ENCODE measurements at places on chromosomes 7 and 10.

DNA sequence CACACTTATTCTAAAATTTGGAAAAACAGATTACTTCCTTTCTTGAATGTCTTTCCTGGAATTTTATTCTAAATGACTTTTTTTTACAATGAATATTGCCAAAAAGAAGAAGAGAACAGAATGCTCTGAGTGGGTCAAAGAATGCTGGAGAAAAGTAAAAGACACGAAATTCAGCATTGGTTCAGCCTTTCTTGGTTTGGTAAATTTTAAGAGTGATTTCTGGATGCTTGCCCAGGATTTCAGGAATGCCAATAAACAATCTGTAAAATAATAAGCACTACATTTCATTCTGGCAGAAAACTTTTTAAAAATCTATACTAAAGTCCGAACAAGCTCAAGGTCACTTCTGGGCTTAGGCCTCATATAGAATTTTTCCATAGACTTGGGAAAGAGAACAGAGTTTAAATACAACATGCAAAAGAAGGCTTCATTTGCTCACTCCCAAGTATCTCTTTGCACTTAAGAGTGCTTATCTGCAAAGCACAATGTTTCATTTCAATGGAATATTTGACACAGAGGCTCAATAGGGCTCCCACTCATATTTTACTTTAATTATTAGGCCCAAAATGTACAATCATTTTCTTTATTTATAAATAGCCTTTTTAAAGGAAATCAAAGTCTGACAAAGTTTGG is 359.5 kb upstream of the ANKRD30A start:
- no peak for DNase-seq

- no peak for DNase-seq
Observed at GRCh38 chr10:63210611-63211196, 77.6 kb downstream of the NRBF2 start.

GRCh38 chr10:59868696-59869593 is 37.4 kb downstream of the CCDC6 start:
- DNase-seq, result no peak

DNA sequence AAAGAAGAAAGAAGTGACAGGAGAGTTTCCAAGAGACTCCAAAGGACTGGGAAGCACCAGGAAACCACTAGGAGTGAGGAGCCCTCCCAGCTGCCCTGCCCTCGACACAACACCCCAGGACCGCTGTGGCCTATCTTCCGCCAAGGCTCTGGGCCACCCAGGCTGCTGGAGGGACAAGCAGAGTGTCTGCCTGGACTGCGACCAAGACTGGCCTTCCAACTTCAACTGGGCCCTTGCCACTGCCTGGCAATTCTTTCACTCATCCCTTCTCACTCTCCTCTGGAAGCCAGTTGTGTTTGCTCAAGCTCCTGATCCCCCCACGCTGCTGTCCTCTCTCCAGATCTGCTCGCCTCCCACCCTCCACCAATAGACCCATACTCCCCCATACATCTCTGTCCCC is 10.2 kb downstream of the KIAA1549 start:
- no peak for DNase-seq

GRCh38 chr10:129560361-129560760 is 93.3 kb downstream of the MGMT start:
- DNase-seq, result no peak

- DNase-seq, result peak; percentile 91
Observed at GRCh38 chr7:873367-874002, 2.9 kb upstream of the GET4 start.

DNA sequence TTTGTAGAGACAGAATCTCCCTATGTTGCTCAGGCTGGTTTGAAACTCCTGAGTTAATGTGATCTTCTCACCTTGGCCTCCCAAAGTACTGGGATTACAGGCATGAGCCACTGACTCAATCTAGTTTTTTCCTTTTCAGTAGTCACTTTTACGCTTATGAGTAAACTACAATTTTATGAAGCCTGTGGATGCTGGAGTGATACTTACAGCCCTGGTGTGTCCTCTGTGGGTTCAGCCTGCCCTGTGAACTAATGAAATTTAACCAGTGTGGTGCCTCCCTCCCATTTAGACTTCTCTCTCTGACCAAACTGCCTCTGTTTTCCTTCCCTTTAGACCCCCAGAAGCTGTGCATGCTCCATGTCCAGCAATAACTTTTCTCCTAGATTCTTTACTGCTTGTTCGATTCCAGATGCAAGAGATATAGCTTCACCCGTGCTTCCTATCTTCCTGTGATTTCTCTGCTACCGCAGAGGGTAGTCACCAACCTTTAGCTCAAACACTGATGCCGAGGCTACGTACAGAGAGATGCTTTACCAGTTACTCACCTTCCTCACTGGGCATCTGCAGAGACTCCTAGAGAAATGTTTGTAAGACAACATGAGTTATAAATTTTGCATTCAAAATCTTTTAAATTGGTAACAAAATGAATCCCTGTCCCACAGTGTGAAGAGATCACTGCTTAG is 90.8 kb downstream of the KIAA1217 start:
- DNase-seq, result no peak

- DNase-seq, result no peak
Observed at GRCh38 chr10:20552382-20552781, 344.7 kb downstream of the NEBL start.

- no peak for DNase-seq
Observed at GRCh38 chr7:118259115-118259514, 34.6 kb downstream of the ANKRD7 start.

- DNase-seq, result no peak
Observed at GRCh38 chr7:149527414-149527813, 29.8 kb upstream of the ZNF746 start.

DNA sequence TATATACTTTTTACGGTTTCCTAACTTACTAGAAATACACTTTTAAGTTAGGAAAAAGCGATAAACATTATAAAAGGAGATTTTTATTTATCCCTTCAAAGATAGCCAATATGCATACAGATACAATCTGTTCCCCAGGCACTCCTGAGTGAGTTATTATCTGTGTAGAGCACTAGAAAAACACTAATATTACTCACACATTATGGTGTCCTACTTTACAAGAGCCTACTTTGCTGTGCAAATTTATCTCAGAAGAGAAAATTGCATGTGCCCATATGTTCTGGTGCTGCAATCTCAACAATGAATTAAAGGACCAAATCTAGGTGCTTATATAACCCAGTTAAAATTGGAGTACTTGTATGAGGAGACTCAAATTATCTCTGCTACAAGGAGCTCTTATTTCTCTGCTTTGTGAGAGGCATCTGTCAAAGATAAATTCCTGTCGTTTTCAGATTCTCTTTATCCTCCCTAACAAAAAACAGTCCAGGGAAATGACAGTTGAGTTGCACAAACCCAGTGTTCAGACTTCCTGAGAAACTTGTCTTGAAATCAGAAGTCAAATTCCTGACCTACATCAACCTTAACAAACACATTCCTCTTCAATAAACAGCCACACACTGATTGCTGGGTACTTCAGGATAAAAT is 28.9 kb downstream of the CPA1 start:
- no peak for DNase-seq

- no peak for DNase-seq
Observed at GRCh38 chr10:87053111-87053510, 33.0 kb downstream of the FAM25A start.

- DNase-seq, result no peak
Observed at GRCh38 chr10:122181041-122181732, 89.9 kb upstream of the BTBD16 start.

GRCh38 chr7:46139079-46139478 is 218.0 kb upstream of the IGFBP3 start:
- no peak for DNase-seq

DNA sequence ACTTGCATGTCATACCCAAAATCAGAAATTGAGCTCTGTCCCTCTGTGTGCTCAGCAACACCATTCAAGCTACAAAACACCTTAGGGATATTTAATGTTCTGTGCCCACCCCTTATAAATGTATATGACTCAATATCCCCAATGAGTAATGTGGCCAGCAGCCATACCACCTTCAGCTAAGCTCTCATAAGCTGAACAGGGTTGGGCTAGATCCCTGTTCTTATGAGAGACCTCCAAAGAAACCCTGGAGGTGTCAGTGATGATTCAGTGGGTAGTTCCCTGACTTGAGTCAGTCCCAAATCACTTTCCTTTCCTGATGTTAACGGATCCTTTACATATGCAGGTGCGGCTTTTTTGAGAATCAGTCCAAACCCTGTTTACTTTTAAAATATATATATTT is 253.8 kb downstream of the CREB5 start:
- no peak for DNase-seq

DNA sequence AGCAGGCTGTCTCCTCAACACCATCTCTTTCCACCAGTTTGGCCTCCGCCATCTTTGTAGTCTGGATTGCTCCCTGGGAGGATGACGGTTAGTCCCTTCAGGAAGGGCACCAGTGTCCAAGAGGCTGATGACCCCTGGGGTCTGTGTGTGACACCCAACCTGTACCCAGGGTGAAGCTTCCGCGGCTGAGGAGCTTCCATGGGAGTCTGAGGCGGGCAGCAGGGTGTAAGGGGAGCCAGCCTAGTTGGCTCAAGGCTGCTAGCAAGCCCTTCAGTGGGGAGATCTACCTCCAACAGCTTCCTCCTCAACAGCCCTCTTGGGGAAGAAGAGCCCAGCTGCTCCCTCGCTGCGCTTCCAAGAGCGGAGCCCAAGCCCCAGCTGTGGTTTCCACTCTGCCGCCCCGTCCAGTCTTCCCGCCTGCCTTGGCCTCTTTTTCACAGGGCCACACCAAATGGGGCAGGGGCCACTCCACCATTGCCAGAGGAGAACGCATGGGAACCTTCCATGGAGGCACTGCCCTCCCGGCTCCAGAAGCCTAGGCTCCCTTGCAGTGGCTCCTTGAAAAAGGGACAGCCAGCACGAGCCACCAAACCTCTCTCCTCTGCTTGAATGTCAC is 57.4 kb downstream of the TMEM209 start:
- DNase-seq, result no peak

DNA sequence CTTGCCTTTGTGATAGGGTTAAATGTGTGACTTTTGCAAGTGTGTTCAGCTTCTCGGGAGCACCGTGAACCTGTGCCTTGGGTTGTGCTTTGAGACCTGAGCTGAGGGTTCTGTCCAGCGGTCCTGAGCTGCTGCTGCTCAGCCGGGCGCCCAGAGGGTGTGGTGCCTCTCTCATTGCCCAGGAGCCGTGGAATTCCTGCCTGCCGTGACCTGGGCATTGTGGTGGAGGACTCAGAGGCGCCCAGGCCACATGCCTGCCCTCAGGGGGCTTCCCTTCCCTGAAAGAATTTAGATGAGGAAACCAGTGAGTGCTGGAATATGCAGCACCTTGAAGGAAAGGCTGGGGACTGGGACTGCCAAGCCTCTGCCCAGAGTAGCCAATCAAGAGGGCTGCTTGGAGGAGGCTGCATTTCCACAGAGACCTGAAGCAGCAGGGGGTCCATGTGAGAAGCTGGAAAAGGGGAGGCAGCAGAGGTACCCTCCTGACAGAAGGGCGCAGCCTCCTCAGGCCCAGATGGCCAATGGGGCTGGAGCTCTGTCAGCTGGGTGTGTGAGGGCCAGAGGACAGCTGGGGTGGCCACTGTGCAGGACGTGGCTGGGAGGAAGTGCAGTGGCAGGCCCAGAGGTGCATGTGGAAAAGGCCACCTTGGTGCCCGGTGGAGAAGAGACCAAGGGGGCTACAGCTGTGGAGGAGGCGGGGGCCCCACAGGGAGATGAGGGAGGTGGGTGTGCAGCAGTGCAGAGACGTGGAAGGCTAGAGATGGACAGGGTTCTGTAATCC is 107.3 kb downstream of the NKX6-2 start:
- DNase-seq, result peak; percentile 7

DNA sequence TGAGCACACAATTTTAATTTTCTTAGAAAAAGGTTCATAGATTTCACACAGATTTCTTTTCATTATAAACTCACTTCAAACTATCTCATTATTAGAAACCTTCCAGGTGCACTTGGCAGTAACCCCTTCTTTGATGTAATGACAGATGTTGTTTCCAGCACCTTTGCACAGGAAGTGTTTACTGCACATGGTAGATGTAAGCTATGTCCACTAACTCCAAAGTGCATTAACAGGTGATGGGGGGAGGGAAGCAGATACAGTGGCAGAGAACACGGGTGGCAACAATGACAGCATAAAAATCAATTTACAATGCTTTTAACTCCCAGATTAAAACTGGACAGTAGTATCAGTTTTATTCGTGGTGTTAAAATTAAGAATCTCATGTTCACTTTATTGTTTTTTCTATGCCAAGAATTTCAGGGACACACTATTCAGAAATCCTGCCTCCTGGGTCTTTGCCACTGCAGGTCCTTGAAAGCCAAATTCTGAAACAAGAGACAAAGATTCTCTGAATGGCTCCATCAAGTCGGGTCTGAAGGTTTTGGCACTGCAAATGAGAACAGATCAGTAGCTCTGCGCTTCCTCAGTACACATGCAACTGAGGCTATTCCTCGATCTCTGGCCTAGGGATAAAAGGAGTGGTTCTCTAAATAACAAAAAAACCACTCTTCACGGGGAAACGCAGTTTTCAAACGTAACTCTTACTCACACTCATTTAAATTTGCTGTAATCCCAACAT is 187.7 kb downstream of the JAZF1 start:
- no peak for DNase-seq
